ENCODE measurements at places on chromosomes 6 and 20.

DNA sequence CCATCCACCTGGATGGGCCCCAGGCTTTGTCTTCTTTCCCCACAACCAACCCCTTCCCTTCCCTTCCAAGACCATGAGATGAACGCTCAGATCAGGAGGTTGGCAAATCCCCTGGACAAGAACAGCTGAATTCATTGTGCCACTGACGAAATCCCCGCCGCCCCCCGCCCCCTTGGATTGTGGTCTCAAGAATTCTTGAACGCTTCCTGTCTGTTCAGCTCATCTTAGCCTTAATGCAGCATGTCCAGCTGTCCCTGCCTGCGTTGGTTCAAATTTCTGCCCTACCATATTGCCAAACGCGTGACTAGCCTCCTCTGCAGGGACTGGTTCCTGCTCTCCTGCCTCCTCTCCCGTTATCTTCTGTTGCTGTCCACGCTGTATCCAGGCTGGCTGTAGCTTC, 133.2 kb downstream of the CDH4 start:
- no peak for DNase-seq

GRCh38 chr6:79544299-79544927, 7.2 kb upstream of the LCA5 start:
- DNase-seq, result no peak

DNA sequence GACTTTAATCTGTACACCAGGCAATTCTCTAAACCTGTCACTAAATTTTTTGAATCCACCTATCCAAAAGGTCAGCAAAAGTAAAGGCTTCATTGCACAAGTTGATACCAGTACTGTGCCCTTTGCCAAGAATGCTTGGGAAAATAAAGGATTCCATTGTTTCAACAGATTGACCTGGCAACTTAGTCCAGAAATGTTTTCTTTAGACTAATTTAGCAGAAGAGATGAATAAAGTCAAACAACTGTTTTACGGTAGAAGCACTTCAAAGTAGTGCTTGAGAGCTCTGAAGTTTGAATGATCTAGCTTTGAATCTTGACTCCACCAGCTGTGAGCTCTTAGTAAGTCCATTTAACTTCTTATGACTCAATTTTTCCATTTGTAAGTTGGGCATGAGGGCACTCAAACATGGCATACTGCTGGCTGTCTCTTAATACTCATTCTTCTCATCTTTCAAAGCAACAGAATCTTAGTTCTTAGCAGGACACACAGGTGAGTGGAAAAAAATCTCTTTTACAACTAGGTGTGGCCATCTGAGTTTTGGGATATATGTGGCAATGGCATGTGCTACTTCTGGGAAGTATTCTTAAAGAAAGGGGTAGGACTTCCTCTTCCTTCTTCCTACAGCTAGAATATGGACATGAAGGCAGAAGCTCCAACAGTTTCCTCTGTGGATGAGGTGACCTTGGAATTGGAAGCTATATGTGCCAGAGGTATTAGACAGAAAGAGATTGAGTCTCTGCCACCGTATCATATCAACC, 55.9 kb upstream of the LOC128125822 start:
- DNase-seq, result no peak

DNA sequence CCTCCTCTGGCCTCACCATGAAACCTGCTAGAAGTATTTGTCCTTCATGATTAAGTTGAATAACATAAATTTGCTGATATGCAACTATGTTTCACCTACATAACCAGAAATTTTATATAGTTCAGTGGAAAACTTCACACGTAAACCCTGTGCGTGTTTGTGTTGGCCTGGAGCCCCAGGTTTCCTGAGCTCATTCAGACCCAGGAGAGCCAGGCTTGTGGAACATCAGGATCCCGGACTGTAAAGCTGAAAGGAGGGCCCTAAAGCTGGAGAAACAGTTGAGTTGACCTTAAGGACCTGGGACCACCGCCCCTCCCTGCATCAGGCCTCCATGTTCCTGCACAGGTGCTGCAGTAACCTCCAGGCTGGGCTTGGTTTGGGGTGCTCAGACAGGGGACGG, 3.1 kb upstream of the SPATS1 start:
- DNase-seq, result no peak

- DNase-seq, result no peak
Observed at GRCh38 chr6:77462359-77463307, 658 bp downstream of the HTR1B start.

- DNase-seq, result no peak
Observed at GRCh38 chr6:6331946-6332601, 11.6 kb upstream of the F13A1 start.

DNA sequence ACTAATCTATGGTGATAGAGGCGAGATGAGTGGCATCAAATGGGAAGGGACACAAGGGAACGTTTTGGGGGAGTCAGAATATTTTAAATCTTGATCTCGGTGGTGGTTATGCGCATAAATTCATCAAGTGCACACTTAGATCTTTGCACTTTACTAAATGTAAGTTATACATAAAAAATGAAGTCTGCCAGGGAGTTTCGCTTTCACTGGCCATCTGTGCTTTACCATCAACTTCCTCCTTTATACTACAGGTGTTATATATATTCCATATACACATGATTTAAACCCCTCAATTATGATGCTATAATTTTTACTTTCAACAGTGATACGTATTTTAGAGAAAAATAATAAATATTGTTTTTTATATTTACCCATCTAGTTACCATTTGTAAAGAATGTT, 97.6 kb upstream of the AKIRIN2 start:
- DNase-seq, result no peak

DNA sequence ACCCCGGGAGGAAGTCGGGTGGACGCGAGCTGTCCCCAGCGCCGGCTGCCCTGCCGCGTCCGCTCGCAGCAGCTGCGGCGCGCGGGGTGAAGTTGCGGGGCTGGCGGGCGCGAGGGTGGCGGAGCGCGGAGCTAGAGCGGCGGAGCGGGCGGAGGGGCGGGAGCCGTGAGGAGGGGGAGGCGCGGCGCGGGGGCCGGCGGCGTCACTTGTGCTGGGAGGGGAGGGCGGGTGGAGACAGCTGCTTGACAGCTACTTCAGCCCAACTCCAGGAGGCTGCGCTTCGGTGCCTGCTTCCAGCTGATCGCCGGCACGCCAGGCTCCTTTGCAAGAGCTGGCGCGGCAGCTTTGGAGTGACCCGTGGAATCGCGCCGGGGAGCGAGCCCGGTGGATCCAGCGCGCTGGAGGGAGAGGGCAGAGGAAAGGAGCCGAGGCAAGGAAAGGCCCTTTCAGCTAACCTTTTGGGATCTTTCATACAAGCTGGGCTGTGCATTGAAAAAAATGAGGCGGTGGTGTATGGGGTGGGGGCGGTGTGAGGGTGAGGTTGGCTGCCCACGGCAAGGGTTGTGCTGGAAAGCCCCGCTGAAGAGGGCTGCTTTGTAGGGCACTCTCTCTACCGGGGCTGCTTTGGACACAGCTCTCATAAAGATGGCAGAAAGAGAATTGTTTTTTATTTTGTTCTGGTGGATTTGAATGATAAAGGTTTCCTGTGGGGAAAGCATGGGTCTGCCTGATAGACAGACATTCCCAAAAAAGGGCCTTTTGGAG, 24.6 kb downstream of the RIPOR2 start:
- peak; percentile 29 for DNase-seq

- DNase-seq, result no peak
Observed at GRCh38 chr6:12058172-12058961, 46.3 kb downstream of the HIVEP1 start.

DNA sequence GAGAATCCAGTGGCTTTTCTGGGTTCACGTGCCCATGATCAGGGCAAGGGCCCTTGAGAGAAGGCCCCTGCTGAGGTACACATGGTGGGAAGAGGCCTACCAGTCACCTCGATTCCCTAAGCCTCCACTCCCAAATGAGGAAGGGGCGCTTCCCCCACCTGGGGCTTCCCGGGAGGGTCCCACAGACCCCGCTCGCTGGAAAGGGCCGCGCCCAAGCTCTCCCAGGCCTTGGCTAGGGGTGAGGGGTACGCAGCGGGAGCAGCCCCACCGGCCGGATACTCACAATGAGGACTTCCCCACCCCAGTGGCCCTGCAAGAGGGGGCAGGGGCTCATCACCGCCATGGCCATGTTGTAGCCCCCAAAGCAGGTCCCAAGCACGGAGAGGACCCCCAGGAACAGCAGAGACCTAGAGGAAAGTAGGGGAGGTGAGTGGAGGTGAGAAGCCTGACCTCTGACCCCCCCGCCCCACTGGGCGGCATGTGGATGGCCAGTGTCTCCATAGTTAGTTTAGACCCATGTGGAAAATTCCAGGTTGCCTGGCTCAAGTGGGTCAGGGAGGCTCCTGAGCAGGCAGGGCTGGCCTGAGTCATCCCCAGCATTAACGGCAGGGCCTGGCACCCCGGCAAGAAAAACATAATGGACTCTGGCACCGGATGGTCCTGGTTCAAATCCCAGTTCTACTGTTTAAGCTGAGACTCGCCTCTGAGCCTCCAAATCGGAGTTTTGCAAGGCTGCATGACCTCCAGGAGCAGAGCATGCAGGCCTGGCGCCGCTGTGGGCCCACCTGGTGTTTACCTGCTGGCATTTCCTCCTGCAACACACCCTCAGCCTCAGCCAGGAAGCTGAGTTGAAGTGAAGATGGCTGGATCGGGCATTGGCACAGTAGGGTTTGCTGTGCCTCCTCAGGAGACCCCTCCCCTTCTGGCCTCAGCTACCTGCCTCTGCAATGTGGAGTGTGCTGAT, 6.6 kb downstream of the SLC52A3 start:
- no peak for DNase-seq

DNA sequence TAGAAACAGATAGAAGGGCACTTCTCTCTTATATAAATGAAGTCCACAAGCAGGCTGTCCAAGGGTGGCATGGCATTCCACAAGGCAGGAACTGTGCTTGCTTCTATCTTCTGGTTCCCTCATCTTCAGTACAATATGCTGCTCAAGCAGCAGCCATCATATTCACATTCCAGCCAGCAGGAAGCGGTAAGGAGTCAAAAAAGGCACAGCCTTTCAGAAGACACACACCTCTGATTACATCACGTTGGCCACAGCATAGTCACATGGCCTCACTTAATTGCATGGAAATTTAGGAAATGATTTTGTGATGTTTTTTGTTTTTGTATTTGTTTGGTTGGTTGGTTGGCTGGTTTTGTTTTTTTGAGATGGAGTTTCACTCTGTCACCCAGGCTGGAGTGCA, 19.0 kb downstream of the REM1 start:
- no peak for DNase-seq

GRCh38 chr6:56169366-56169765, 78.0 kb downstream of the COL21A1 start:
- no peak for DNase-seq

GRCh38 chr20:11672959-11673358, 244.7 kb upstream of the BTBD3 start:
- DNase-seq, result no peak

DNA sequence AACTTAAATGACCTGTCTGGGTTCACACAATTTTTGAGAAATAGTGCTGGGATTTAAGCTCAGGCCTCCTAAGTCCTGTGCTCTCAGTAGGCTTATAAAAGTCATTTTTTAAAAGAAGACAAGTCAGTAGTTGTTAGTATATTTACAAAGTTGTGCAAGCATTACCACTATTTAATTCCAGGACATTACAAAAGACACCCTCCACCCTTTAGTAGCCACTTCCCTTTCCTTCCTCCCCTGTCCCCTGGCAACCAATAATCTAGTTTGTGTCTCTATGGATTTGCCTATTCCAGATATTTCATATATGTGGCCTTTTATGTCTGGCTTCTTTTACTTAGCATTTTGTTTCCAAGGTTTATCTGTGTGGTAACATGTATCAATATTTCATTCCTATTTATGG, 37.6 kb downstream of the HMGN3 start:
- DNase-seq, result no peak

GRCh38 chr6:94344866-94345265, 925.5 kb upstream of the EPHA7 start:
- no peak for DNase-seq

GRCh38 chr20:33370291-33370690, 31.0 kb downstream of the CDK5RAP1 start:
- DNase-seq, result peak; percentile 27

- no peak for DNase-seq
Observed at GRCh38 chr20:56173438-56173837, 75.1 kb upstream of the MC3R start.

- DNase-seq, result no peak
Observed at GRCh38 chr6:73696966-73697655, 1.1 kb downstream of the CD109 start.

GRCh38 chr6:148565930-148566663, 180.7 kb upstream of the UST start:
- DNase-seq, result no peak

GRCh38 chr6:45310118-45310788, 17.9 kb upstream of the RUNX2 start:
- DNase-seq, result peak; percentile 2

DNA sequence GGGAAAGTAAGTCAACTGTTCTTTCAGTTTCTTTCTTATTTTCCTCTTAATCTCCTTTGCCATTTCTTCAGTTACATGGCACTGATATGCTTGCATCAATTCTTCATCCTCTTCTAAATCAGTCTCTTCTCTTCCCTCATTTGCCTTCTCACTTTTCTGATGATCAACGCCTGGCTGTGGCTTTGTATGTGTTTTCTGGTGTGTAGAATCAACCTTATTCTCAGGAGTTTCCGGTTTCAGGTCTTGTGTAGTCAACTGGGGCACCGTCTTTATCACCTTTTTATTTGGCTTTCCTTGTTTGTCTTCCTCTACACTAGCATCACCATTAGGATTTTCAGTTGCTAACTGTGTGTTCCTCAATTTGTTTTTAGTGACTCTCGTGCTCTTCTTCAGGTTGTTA, 31.6 kb downstream of the AHI1 start:
- DNase-seq, result no peak

GRCh38 chr6:158807515-158808441, 11.4 kb downstream of the EZR start:
- DNase-seq, result no peak

DNA sequence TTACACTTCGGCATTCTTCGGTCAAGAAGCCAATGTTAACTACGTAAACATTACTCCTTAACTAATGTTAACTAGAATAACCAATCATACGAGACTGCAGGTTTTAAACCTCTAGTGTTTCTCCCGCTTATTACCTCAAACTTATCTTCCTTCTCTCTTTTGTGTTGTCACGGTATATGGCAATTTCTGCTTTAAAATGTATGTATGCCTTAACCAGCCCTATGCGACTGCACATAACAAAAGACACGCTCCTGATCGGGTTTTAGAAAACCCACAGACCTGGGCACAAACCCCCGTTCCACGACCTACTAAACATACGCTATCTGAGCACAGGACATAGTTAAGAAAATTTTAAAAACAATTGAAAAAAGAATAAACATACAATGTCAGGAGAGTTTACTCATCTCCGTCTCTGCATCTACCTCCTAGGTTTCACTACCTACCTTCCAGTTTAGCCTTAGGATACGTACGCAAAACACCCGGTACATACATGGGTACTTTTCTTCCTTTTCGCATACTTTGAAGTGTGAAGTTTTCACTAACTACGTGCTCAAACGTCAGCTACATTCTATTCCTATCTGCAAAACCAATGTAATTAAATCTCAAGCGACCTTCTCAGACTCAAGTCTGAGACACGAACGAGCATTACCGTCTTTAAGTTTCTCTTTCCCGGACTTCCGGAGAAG, 1.1 kb downstream of the CD164 start:
- no peak for DNase-seq

- DNase-seq, result no peak
Observed at GRCh38 chr20:54657268-54657826, 182.0 kb downstream of the DOK5 start.

GRCh38 chr6:112665815-112666214, 318.7 kb downstream of the RFPL4B start:
- DNase-seq, result no peak

- DNase-seq, result no peak
Observed at GRCh38 chr20:51732096-51732791, 35.9 kb downstream of the ATP9A start.

GRCh38 chr6:9627916-9628315, 787.0 kb downstream of the TFAP2A start:
- no peak for DNase-seq

Measured in activated CD8-positive, alpha-beta memory T cell treated with anti-CD3 and anti-CD28 coated beads for 1 hour (primary cell).